DMS 273 treated with DMSO at 0.1 percent for 48 hours (cell line): ENCODE measurements at places on chromosomes 12 and 14.

- DNase-seq, result no peak
Observed at GRCh38 chr14:54760866-54761575, 141.6 kb downstream of the GCH1 start.

GRCh38 chr12:21248679-21249078 is 86.0 kb downstream of the SLCO1A2 start:
- DNase-seq, result no peak

GRCh38 chr12:101819467-101819866 is 11.3 kb downstream of the GNPTAB start:
- no peak for DNase-seq

DNA sequence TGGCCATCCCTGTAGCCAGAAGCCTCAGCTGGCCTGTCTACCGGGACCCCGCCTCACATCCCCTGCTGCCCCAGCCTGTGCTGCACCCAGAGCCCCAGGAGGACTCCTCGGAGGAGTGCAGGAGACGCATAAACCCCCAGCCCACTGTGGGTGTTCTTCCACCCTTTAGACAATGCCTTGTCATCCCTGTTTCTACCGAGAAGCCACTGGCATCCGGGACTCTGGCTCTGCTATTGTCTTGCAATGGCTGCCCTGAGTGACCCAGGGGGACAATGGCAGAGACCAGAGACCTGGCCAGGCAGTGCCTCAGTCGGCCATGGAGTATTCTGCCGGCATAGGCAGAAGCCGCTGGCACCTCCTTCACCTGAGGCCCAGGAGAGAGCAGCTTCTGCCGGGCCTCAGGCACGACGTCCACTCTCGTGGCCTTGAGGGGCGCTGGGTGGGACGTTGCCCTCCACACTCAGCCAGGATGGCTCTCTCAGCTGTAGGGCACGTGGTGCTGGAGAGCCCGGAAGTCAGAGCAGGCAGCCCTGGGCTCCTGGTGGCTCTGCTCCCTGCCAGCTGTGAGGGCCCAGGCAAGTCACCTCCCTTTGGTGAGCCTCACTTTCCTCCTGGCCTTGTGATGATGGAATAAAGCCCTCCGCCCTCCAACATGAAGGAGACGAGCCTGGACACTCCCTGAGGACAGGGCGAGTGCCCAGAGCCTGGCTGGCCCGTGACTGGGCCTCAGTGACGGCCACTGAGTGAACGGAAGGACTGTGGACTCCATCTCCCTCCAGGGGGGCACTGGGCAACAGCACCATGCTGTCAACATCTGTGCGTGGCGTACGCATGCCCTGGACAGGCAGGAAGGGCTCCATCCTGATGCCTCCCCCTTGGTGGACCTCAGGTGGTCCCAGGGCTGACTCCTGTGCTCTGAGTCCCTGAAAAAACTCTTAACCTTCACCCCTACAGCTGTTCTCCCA is 41.0 kb downstream of the TRAFD1 start:
- no peak for DNase-seq

DNA sequence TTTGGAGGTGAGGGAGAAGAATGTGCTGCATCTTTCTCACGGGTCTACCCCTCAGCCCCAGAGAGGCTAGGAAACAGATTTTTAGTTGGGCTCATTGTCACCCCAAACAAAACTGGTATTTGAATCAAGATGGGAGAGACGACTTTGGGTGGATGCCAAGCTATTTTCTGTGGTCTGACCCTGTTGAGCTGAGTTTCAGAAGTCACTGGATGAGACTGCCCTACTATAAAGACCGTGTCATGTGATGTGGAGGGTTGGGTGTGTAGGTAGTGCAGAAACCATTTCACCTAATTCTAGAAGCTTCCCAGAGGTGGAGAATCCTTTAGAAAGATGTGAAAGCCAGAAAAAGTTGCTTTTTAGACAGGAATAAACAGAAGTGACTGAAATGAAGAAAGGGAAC is 60.2 kb downstream of the IFT43 start:
- no peak for DNase-seq

GRCh38 chr12:56873382-56873781 is 60.8 kb downstream of the SDR9C7 start:
- DNase-seq, result no peak

DNA sequence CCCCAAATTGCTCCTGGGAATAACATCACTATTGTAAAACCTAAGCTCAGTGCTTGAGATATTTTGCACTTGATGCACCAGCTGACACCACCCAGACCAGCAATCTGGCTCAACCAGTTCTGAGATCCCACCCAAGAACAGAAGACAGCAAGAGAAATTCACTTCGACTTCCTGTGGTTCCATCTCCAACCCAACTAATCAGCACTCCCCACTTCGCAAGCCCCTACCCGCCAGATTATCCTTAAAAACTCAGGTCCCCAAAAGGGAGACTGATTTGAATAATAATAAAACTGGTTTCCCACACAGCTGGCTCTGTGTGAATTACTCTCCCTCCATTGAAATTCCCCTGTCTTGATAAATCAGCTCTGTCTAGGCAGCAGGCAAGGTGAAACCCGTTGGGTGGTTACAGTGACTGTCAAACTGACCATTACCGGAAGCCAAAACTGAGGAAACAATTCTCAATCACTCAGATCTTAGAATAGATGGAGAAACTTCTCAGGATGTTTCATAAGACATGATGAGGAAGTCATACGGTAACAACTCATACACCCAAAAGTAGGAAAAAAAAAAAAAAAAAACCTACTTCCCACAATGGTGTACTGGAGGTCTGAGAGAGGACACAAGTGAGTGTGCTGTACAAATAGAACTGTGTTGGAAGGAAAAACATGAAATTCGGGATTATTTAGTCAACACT is 92.4 kb downstream of the TMTC1 start:
- no peak for DNase-seq

GRCh38 chr12:524167-524951 is 64.6 kb downstream of the B4GALNT3 start:
- no peak for DNase-seq

DNA sequence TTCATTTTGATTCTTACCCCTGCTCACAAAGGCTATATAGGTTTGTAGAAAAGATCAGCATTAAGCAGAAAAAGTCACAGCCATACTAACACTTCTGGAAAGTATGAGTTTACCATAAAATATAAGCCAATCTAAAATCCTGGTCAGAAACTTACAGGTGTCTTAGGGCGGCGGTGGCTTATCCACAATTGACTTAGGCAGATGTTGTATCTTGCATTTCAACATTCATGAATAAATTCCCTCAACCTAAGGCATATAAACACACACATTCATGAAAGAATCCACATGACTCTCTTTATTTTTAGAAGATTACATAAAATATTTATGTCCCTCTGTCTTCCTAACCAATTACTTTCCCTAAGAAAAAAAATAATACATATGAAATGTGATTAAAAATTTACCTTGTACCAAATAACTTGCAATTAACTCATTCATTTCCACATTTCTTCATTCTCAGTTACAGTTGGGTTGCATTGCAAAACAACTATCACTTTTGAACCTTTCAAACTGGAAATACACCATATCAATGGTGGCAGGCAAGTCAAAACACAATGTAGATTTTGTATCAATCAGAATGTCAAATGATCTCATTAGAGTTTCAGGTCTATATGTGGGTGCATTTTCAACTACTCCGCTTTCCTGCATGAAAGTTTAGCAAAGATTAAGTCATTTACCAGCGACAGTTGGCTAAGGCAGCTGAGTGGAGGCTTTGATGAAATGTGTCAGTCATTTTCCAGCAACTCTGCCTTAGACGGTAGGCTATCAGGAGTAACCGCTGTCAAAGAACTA is 124.4 kb downstream of the SLC15A5 start:
- no peak for DNase-seq

- DNase-seq, result no peak
Observed at GRCh38 chr14:50854521-50854920, 17.3 kb upstream of the ABHD12B start.

GRCh38 chr14:102063109-102063807 is 23.6 kb downstream of the HSP90AA1 start:
- DNase-seq, result peak; percentile 91

- no peak for DNase-seq
Observed at GRCh38 chr14:104601786-104602185, 2.8 kb downstream of the TMEM179 start.

DNA sequence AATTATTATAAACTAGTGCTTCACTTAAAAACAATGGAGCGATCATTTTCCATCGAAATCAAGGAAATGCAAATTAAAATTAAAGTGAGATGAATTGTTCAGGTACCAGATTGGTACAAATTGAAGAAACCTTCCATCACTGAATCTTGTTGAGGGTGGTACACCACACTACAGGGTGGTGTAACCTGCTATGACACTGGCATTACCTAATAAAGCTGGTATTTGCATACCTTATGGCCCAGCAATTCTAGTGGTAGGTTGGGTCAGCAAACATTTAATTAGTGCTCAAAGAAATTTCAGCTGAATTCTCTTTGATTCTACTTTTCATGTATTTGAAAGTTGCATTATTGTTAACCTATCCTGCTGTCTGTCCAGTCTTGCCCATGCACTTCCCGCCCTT is 9.2 kb downstream of the TIGAR start:
- DNase-seq, result no peak

- no peak for DNase-seq
Observed at GRCh38 chr12:100156731-100157426, 14.2 kb upstream of the BLTP3B start.

- no peak for DNase-seq
Observed at GRCh38 chr12:56389412-56389811, 26.8 kb upstream of the APOF start.

GRCh38 chr14:85565862-85566296 is 35.9 kb downstream of the FLRT2 start:
- DNase-seq, result no peak

DNA sequence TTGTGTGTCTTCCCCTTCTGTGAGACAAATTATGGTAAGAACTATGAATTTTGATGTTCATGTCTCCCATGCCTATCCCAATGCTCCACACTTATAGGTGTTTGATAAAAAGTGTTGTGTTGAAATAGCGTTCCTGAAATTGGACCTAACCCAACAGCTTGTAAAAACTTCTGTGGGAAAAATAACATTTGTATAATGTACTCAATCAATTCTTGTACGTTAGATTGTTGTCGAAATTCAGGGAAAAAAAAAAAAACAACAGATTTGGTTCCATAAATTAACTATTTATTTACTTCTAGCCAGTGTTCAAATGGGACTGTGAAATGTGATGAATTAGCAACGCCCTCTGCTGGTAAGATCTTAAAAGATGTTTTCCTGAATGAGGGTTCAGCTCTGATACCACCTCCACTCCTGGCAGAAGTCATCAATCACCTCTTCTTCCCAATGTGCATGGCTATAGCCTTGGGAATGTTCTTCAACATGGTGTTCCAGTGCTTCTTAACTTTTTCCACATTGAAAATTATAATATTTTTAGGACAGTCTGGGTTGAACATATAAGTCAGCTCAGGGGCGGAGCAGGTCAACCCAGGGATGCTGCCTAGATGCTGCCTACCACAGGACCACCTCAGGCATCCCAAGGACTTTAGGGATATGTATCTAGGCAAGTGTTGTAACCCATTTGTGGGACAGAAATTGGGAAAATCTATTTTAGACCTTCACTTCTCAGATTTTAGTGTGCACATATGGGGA is 170.6 kb downstream of the OTOGL start:
- DNase-seq, result no peak

GRCh38 chr14:92651106-92651757 is 97.2 kb downstream of the LGMN start:
- no peak for DNase-seq

DNA sequence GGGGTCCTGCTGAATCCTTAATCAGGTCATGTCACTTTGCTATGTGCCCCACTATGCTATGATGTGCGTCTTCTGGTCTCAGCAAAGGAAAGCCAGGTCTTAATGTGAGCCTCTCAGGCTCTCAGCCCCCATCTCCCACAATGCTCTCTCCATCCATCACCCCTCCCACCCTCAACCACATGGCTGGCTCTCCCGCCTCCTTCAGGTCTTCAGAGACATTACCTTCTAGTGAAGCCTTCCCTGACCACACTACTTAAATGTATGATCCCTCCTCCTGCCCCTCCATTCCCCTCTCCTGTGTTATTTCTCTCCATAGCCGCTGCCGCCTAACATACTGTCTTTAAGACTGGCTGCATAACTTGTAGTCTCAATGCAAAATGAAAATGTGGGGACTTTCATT is 50.5 kb downstream of the KRT80 start:
- DNase-seq, result no peak

- no peak for DNase-seq
Observed at GRCh38 chr12:48826209-48826855, 8.0 kb downstream of the CACNB3 start.

- DNase-seq, result peak; percentile 93
Observed at GRCh38 chr14:51449681-51450080, 202.0 kb upstream of the FRMD6 start.

- DNase-seq, result no peak
Observed at GRCh38 chr12:2453761-2454090, 341.0 kb upstream of the FKBP4 start.

- no peak for DNase-seq
Observed at GRCh38 chr14:69753860-69754259, 13.1 kb upstream of the SRSF5 start.

DNA sequence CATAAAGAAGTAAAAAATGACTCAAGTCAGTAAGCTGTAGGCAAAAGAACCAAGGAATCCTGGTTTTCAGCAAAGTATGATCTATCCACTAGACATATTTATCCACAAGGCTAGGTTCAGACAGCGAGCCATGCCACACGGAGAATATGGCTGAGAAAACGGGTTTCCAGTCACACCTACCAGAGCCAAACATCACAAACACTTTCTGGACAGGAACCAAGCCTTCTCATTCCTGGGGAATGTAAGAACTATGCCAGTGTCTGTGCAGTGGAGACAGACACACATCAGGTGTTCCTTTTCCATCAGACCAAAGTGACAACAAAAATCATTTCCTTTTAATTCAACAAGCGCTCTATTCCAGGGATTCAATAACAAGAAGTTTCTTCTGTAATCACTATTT is 41.1 kb downstream of the AREL1 start:
- DNase-seq, result no peak

GRCh38 chr14:74980398-74980730 is 22.4 kb upstream of the EIF2B2 start:
- no peak for DNase-seq

- no peak for DNase-seq
Observed at GRCh38 chr12:12818701-12819100, 5.6 kb downstream of the DDX47 start.

DNA sequence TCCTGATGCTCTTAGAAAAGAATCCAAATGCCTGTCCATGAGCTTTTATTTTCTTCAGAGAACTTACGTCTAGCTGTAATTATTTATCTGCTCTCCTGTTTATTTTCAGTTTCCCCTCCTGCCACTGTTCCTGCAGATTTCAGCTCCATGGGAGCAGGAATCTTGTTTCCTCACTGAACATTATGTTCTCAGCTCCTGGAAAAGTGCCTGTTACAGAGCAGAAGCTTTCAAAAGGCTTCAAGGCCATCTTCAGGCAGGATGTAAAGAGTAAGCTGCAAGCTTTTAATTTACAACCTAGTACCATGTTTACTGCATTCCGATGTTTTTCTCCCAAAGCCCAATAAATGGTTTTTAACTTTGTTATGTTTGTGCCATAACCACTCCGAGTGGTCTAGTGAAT is 98.4 kb upstream of the BTG1 start:
- DNase-seq, result no peak
